ENCODE measurements at places on chromosomes 1 and 21.

DNA sequence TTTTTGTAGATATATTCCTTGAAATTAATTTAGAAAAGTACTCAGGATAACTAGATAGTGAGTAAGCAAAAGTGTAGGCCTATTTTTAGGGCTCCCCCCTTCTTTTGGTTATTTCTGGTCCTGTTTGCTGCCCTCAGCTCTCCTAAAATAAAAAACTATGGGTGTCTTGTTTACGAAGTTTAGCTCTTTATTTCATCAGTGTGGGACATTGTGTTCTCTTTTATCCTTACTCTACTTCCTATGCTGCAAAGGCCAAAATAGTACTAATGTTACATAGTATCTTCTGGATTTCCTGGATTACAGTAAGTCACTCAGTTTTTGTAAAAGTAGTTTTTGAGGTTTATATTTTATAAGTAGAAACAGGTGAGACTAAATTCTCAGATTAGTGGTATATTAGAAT is 15.4 kb downstream of the CEP350 start:
- no peak for DNase-seq

DNA sequence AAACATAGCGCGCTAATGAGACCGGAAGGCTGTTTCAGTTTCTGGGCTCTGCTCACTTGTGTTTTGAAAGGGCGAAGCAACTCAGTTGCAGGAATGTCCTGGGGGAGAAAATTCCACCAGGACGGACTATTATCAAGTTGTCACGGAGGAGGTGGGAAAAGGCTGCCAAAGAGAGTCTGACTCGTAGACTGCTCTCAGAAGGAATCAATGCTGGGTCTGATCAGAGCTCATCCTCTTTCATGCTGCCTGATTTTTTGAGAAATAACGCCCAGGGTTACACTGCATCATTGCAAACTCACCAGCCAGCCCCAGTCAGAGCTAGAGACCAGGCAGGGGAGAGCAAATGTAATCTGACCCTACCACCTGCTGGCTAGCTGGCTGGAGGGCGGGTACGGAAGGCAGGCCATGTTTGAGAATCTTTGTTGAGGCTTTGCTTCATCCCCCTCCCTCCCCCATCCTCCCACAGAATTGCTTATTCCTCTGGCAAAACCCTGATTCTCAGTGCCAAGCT is 36.4 kb upstream of the BCL9 start:
- DNase-seq: no peak

DNA sequence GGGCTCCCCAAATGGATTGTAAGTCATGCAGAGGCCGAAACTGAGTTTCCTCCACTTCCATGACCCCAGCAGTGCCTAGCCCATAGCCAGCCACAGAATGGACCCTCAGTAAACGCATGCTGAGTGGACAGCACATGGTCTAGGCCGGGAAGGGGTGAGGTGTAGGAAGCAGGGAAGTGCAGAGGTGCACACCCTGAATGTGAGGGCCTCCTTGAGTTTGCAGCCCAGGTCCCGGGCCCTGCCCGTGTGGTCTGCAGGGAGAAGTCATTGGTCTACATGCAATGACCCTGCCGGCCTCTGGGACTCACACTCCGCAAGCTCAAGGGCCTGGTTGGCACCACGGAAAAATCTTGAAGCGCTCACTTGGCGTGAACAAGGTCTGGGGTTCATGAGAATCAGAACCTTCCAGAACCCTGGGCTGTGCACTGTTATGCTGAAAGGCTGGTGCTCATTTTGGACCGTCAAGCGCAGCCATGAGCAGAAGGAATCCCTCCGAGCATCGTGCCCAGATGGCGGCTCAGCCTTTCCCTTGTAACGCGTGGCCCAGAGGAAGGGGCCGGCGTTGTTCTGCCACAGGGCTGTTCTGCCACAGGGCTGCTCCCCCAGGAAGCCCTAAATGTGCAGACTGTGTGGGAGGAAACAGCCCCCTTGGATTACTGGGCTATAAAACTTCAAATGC is 66.4 kb downstream of the PSMG1 start:
- DNase-seq: no peak

DNA sequence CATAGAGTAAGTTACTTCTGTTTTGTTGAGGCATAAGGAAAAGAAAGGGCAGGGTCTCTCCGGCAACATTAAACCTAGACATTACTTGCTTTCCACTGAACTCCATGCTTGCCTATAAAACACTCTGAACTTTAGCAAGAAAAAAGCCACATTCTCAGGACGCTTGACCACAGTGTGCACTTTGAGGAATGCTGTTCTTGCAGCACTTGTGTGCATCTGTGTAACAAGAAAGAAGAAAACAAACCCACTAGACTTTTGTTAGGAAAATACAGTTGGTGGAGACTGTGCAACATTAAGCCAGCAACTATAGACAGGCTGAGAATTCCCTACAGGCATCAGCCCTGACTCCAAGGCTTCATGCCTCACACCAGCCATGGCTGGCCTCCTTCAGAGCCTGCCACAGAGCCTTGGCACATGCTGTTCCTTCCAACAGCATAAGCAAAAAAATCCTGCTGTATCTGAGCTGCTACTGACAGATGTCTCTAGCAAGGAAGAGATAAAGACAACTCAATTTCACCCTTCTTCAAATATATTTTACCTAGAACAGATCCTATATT is 5.8 kb downstream of the PDZK1 start:
- DNase-seq: no peak

GRCh38 chr1:189774721-189775287 is 702.9 kb downstream of the BRINP3 start:
- no peak for DNase-seq

DNA sequence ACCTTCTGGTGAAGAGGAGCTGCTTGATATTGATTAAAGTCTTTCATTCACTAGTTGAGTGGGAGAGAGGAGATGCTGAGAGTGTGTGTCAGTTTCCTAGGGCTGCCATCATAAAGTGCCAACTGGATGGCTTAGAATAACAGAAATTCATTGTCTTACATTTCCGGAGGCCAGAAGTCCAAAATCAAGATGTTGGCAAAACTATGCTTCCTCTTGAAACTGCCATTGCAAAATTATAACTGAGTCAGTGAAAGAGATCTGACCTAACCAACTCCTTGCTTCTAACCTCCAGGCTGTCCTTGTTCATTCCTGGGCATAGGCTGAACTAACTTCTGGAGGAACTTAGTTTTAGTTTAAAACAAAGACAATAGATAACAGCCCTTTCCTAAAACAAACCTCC is 47.1 kb downstream of the PTGS2 start:
- no peak for DNase-seq

- DNase-seq: no peak
These were observed 10.1 kb upstream of the EDN2 start for GRCh38 chr1:41494351-41495209.

GRCh38 chr1:38444770-38445442 is 398.3 kb upstream of the POU3F1 start:
- DNase-seq: no peak

- DNase-seq: no peak
These were observed 350.3 kb upstream of the LYPLAL1 start for GRCh38 chr1:218823291-218823900.

- DNase-seq: no peak
These were observed 8.8 kb upstream of the FGGY start for GRCh38 chr1:59288046-59288445.

- no peak for DNase-seq
These were observed 44.7 kb downstream of the ENAH start for GRCh38 chr1:225608014-225608796.

Data from 8988T (cell line).